ENCODE measurements at places on chromosomes 4 and X.

DNA sequence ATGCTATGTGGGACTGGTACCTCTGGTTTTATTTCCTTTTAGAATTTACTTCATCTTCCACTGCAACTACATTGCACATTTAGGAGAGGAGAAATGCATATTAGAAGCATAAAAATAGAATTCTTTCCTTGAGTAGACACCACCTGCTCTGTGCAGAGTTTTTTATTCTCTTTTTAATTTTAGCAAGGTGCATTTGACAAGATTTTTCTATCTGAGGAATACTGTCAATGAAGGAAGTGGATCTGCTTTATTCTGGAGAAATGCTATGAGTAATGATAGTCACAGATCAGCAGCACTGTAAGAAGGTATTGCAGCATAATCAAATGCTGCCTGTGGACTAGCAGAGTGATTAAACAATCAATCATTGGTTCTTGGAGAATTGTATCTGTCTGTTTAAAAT lies 1038.3 kb downstream of the RAPGEF2 start:
- DNase-seq = no peak

GRCh38 chr4:174626342-174627008 lies 104.2 kb upstream of the HPGD start:
- no peak for DNase-seq

GRCh38 chr4:68963374-68963773 lies 11.8 kb upstream of the UGT2A3 start:
- no peak for DNase-seq

- DNase-seq = no peak
Observed at GRCh38 chr4:10582059-10582686, 102.4 kb downstream of the CLNK start.
